ENCODE measurements at places on chromosomes 12 and 14.

DNA sequence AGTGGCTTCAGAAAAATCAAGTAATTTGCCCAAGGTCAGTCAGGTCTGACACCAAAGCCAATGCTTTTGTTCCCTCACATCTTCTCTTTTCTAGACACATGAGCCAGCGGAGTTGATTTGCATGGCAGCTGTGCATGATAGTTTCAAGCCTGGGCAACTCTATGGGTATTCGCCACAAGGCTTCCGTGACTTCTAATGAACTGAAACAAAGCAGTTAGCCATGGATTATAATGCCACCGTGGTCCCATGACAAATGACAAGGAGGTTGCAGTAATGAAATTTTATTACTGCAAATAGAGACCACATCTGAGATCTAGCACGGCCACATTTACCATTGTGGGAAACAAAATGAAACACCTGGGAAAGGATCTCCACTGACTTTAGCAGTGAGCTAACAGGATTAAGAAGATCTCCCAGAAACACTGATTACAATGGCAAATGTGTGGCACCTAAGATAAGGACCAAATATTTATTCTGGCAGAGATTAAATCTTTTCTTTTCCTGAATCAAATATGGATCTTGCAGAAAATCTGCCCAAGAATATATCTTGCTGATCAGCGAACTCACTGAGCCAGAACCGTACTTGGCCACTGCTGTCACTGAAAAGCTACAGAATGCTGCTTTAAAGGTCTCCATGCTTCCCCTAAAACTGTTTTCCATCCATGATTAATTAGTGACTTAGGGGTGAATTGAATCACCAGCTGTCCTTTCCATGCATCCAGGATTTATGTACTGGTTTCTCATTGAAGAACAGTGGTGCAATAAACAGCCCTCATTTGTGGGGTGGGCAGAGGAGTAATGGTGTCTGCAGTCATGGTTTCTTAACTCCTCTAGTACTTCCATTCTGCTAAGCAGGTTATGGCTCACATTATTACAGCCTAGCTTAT, 551.0 kb downstream of the DIO2 start:
- DNase-seq: no peak

DNA sequence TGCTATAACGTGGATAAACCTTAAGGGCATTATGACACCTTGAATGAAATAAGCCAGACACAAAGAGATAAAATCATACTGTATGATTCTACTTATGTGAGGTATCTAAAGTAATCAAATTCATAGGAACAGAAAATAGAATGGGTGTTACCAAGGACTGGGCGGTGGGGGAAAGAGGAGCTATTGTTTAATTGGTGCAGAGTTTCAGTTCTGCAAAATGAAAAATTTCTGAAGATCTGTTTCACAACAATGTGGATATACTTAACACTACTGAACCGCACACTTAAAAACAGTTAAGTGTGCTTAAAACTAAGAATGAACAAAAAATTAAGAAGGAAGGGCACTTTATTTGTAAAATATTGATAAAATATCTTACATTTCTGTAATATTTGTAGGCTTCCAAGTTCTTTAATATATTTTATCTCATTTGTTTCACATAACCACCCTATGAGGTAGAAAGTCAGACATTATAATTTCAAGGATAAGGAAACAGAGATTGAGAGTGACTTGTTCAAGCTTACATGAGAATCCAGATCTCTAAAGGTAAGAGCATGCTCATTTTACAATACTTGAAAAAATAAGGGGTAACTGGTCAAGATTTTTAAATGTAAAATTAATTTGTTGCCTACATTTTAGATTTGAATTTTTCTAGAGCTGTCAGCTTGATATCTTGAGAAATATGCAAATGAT, 14.9 kb downstream of the LTA4H start:
- no peak for DNase-seq

GRCh38 chr14:96225213-96225612, 20.6 kb downstream of the BDKRB2 start:
- DNase-seq: no peak

DNA sequence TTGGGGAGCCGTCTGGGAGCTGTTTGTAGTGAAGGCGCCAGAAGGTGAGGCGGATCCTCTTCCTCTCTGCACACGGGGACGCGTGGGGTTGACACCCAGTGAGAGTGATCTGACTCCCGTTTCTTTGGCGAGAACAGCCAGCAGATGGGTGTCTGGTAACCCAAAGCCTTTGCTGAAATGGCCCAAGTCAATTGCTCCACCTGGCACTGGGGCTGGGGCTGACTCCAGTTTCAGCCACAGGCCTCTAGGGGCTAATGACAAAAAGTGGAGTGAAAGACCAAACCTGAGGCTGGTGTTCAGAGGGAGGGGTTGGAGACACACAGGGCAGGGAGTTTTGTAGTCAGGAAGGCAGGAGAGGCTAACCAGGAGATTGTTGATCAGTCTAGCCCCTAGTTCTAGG, 87.0 kb downstream of the FRMD6 start:
- DNase-seq: no peak

GRCh38 chr14:22977684-22978486, 4.5 kb downstream of the AJUBA start:
- no peak for DNase-seq

- no peak for DNase-seq
Measured at GRCh38 chr14:22506778-22507351, 82.2 kb downstream of the DAD1 start.

DNA sequence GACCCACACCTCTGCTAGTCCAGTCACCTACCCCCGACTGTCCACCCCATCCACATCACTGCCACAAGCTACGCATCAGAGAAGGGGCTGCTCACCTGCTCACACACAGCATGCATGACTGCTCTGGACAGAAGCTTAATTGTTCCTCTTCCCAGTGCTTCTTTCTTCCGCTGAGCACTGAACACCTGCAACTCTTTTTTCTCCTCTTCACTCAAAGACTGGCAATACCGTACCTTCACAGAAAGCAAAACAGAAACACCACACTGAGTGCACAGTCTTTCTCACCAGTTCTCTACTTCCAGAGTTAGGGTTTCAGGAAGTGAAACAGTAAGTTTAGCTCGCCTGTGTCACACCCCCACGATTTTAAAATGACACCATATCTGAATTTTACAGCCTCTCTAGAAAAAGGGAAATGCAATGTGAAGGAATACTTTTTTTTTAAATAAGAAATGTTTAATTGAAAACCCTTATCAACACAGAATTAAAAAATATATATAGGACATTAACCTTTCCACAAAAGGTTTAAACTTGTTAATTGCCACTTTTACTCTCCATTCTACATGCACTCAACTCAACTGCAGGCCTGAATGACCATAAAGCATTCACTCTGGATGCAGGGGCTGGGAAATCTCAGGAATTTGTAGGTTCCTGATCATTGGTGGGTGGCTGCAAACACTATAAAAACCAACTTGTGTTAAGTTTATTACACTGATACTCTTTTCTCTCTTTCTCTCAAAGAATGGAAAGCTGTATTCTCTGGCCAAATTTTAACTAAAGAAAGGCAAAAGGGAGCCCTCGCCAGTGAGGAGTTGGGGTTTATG, 120.0 kb downstream of the PRICKLE1 start:
- no peak for DNase-seq

DNA sequence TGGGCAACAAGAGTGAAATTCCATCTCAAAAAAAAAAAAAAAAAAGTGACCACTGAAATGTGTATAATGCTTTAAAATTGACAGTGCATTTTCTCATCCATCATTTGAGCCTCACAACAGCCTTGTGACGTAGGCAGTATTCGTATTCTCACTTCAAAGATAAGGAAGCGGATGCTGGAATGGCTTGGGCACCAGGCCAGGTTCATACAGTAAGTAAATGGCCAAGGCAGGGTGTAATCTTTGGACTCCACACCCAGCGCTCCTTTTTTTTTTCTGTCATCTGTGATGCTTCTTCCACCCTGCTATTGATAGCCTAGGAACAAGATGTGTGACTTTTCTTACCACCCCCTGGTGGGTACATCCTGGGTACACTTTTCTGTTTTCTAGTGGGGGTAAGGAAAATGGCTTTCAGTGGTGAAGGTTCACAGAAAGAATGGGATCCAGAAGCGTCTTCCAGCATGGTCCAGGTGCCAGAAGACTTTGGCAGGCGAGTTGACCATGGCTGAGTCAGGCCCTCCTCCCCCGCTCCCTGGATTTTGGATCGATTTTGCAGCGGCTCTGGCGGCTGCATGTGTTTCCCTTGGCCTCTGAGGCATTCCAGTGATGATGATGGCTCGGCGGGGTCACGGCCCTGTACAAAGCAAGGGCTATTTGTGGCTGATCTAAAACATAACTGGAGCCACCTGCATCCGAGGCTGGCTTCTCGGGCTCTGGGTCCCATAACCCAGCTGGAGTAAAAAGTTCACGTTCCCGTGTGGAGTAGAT, 110.6 kb downstream of the CACNA1C start:
- DNase-seq: peak; percentile 91

DNA sequence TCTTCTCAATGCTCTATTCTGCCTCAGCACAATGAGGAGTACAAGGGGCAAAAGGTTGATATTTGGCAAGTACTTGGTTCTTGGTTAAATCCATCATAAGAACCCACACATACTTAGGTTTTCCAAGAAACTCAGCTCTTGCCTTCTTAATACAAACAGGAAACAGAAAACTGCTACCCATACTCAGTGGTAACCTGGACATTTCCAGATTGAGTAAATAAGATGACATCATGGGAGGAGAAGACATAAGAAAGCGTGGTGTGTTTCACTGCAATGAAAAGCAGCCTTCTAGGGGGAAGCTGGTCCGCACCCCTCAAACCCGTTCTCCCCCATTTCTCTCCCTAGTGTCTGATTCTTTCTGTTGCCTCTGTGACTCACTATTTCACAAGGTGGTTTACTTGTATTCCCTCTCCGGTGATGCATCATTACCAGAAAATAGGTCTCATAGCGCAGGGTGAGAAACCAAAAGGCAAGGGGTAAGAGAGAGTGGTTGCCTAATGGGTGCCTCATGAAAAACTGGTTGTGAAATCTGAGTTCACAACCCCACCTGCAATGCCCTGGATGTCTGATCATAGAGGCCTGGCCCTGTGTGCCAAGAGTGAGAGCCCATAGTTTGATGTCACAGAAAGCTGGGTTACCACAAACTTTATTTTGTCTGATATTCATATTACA, 326.5 kb upstream of the TBX3 start:
- peak; percentile 31 for DNase-seq

DNA sequence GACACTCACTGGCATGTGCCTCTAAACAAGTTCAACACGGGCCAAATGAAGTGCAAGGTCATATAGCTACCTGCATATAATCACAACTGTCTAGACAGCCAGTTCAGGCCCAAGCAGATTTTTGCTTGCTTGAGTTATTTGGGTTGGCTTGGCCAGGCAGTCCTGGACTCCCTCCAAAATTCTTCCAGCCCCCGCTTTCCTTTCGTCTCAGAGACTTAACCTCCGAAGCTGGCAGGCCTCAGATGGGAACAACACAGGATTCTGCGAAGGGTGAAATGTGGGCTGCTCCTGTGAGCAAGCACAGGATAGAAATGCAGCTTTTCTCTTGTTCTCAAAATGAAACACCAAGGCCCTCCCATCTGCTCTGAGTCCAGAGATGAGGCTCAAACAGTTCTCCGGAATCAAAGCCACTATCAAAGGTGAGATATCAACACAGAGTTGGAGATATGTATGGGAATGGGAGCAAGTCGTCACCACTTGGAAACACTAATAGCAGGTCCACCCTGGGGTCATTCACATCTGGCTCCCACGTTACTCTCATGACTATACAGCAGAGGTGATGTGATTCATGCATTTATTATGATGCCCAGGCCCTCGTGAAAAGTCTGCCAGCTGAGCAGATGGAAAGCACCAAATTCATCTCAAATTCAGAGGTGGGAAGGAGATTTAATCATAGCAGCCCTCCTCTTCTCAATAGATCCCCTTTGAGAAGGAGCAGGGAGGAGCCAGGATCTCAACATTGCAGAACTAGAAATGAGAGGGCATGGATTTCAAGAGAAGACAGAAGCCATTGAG, 389.8 kb downstream of the NUAK1 start:
- peak; percentile 57 for DNase-seq

GRCh38 chr14:57066463-57066862, 202.2 kb downstream of the EXOC5 start:
- DNase-seq: no peak

- DNase-seq: peak; percentile 5
Measured at GRCh38 chr12:67241482-67241881, 27.7 kb upstream of the CAND1 start.

DNA sequence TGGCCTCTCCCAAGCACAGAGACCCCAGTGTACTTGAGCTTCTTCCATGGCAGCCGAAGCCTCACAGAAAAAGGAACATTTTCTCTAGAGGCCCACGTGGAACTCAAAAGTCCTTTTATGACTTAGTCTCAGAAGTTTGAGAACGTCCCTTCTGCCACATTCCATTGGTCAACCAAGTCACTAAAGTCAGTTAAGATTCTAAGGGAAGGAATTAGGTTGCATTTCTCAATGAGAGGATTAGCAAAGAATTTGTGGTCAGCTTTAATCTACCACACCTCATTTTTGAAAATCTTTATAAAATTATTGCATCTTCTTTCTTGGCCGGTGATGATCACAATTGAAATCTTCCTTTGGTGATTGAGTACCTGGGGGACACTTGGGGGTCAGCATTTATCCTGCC, 279.9 kb upstream of the TBX3 start:
- DNase-seq: no peak

DNA sequence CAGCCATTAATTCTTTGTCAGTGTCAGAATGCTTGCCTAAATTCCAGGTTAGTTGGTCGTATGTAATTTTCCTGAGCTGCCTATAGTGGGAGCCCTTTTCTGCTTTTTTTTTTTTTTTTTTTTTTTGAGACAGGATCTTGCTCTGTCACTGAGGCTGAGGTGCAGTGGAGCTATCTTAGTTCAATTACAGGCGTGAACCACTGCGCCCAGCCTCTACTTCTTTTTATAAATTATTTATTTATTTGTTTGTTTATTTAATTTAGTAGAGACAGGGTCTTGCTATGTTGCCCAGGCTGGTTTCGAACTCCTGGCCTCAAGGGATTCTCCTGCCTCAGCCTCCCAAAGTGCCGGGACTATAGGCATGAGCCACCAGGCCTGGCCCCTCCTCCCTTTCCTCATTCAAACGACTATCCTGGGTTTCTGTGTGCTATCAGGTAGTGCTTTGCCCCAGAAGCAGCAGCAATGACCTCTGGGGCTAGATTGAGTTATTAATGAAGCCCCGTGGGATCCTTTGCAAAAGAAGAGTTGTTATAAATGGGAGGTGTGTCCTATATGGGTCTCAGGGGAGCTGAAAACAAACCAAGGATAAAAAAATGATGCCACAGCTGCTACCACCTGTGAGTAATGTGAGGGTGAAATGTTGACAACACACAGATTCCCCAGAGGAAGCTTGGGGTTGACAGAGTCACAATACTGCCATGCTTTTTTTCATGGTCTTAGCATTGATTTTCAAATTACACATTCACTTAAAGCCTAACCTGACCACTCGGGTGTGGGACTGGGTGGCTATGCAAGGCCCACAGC, 34.6 kb upstream of the NFKBIA start:
- no peak for DNase-seq

GRCh38 chr12:130204541-130204953, 42.3 kb downstream of the FZD10 start:
- DNase-seq: no peak

DNA sequence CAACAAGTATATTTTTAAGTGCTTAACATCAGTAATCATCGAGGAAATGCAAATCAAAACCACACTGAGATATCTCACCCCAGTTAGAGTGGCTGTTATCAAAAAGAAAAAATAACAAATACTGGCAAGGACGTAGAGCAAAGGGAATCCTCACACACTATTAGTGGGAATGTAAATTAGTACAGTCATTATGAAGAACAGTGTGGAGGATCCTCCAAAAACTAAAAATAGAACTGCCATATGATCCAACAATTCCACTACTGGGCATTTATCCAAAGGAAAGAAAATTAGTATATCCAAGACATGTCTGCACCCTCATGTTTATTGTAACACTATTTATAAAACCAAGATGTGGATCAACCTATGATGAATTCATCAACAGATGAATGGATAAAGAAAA, 149.0 kb upstream of the PWP1 start:
- no peak for DNase-seq

GRCh38 chr12:116922194-116922897, 11.6 kb downstream of the FBXW8 start:
- peak; percentile 70 for DNase-seq

Data from skeletal muscle cell (primary cell).